ENCODE measurements at places on chromosomes 7 and 10.

GRCh38 chr10:75230600-75231038, 5.1 kb downstream of the COMTD1 start:
- DNase-seq: peak; percentile 81

GRCh38 chr7:42236266-42236975, 588 bp downstream of the GLI3 start:
- no peak for DNase-seq

DNA sequence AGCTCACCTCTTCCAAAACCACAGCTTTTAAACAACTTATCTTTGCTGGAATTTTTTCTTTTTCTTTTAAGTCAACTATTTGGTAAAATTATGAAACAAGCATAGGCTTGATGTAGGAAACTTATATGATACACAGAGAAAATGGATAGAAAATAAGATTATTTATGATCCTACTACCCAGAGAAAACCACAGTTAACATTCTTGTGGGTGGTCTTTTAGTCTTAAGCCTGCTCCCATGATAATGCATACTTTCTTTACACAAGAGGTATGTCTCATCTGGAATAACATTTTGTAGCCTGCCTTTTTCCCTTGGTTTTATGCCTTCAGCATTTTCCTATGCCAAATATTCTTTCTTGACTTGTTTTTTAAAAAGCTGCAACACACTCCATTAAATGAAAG, 21.4 kb downstream of the PLPP4 start:
- no peak for DNase-seq

DNA sequence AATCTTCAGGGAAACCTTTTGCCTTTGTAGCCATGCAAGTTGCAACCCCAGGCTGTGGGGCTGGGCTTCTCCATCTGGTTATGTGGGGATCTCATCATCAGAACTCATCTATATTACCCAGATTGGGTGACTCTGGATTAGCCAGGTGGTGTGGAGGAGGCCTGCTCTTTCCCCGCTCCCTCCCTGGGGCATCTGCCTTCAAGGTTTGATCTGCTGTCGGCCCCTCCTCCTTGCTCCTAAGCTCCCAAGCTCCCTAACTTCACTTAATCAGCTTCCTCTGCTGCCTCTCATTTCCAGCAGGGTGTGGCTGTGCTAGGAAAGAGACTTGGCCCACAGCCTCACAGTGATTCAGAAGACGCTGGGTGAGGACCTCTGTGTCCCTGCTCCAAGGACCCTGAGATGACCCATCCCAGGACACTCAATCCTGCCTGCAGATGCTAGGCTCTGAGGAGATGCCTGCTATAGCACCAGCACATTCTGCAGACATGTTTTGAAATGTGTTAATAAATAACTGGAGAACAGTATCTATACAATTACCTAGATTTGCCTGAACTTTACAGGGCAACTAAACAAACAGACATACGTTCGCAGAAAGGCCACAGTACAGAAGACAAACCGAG, 392.1 kb upstream of the PODXL start:
- DNase-seq: no peak

DNA sequence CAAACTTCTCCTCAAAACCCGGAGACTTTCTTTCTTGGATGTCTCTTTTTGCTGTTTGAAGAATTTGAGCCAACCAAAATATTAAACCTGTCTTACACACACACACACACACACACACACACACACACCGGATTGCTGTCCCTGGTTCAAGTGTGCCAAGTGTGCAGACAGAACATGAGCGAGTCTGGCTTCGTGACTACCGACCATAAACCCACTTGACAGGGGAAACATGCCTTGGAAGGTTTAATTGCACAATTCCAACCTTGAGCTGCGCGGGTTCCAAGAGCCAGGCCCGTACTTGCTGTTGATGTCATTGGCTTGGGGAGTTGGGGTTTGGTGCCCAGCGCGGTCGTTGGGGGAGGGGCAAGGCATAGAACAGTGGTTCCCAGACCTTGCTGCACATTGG, 1.7 kb downstream of the EGFR start:
- DNase-seq: no peak

DNA sequence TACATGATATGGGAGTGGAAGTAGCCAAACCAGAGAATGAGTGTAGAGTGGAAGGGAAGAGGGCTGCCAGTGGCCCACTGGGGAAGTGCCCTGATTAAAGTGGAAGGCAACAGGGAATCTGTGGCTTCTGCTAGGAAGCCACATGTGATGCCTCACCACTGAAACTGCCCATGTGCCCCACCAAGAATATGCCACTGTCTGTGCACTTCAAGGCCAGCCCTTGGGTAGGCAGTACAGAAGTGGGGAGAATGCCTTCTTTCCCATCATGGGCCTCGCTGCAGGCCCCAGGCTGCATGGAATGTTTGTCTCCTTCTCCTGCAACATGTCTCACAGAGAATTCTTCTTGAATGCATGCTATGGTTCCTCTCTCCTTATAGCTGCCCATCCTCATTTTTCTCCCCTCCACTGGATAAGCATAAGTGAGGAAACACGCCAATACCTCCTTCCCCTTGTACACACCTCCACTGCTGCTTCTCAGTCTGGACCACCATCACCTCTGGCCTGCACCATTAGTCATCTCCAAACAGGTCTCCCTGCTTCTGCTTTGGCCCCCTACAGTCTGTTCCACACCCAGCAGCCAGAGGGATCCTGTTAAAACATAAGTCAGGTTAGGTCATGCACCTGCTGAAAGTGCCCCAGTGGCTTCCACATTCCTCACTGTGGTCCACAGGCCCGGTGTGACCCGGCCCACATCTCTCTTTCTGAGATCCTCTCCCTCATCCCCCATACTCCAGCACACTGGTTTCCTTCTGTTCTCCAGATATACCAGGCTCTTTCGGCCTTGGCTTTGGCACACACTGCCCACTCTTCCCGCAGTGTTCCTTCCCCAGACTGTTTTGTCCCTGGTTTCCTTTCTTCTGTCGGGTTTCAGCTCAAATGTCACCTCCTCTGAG, 37.1 kb downstream of the SNX10 start:
- no peak for DNase-seq

DNA sequence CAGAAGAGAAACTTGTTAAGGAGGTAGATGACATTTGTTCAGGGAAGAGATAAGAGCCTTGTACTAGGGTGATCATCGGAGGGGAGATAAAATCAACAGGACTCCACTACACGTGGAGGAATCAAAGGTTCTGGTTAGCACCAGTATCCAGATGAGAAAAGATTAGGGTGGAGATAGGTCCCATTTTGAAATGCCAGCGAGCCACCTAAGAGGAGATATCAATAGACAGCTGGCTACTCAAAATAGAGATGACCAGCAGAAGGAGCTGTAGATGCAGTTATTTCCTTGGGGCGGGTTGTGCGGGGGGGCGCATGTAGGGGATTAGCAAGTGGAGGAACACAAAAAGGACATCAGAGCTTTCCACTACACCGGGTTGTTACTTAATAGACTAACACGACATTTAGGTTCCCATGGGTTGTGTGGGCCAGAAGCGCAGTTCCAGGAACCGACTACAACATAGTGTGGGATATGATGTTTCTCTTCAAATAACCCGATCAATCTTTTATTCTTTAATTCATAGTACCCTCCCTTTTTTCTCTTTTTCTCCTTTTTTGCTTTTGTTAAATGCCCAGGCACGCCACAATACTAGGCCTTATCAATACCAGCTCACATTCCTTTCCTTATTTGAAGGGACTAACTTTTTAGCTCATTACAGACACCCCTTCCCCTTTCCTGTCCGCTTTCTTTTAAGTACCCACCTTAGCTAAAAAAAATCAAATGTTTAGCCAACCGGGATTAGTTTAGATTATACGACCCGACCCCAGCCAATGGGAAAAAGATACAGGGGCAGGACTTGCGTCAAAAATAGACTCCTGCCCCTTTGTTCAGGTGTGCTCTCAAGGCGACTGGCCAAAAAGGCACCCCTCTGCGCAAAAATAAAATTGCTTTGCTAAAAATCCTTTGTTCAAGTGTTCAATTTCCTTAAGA, 2.0 kb upstream of the KIF11 start:
- DNase-seq: peak; percentile 42

GRCh38 chr7:156989766-156990535, 20.5 kb downstream of the MNX1 start:
- DNase-seq: no peak

DNA sequence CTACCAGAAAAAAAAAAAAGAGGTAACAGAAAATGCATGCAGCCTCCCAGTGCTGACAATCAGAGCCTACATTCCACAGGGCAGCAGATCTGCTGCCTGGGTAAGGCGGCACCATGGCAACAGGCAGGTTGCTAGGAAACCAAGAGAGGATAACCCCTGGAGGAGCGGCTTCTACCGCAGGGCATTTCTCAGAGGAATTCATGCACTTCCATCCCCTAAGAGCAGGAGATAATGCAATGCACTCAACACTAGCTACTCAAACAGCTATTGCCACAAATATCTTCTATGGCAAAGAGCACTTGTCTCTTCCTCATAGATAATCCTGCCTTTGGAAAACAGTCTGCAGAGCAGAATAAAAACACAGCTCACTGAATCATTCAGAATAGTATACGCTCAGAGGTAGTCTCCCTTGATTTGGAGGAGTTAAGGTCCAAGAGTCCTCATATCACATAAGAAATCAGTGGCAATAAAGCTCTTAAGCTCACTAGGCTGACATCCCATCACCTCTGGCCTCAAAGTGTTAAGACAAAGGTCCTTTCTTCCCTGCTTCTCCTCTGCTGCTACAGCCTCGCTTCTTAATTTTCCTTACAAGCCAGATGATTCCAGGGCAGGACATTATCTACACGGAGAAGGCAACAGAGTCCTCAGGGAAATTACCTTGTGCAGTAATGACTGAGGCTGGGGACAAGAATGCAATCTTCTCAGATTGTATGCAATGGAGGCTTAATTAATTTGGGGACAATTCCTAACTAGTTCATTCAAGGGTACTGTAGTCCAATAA, 10.7 kb downstream of the PSAP start:
- DNase-seq: peak; percentile 89

- no peak for DNase-seq
These were observed 119.7 kb upstream of the YAE1 start for GRCh38 chr7:39446546-39446945.

- DNase-seq: peak; percentile 28
These were observed 677 bp downstream of the SKAP2 start for GRCh38 chr7:26863518-26864308.

DNA sequence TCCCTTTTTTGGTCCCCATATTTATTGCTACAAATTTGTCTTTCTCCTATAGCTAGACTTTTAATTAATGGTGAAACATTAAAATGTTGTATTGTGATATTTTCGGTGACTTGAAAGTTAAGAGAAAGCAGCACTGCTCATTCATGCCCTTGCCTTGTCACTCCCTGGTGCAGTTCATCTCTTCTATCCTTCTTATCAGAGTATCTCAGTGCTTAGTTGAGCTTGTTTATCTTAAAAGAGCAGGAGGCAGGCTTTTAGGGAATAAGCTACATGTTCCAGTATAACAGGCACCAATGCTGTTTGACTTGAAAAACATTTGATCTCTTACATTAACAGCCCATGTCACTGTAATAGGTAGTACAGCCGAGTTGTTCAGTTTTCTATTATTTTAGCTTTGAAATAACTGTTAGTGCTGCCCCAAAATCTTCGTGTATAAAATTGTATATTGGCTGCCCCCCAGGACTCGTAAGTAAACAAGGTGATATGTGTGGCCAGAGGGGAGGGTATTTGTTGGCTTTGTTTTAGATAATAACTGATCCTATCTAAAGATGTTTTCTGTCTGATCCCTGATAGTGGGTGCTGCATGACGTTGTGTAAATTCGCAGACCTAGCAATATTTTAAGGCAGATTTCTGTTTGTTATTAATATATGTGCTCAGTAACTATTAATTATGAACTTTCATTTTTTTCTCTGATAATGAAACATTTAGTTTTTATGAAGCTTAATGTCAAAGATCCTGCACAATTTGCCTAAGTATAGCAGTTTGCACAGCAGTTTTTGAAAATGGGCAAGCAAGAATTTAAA, 96.5 kb downstream of the BTRC start:
- DNase-seq: no peak

GRCh38 chr10:34647160-34647559, 167.9 kb downstream of the PARD3 start:
- DNase-seq: no peak

GRCh38 chr7:41773756-41774155, 70.9 kb upstream of the INHBA start:
- no peak for DNase-seq

DNA sequence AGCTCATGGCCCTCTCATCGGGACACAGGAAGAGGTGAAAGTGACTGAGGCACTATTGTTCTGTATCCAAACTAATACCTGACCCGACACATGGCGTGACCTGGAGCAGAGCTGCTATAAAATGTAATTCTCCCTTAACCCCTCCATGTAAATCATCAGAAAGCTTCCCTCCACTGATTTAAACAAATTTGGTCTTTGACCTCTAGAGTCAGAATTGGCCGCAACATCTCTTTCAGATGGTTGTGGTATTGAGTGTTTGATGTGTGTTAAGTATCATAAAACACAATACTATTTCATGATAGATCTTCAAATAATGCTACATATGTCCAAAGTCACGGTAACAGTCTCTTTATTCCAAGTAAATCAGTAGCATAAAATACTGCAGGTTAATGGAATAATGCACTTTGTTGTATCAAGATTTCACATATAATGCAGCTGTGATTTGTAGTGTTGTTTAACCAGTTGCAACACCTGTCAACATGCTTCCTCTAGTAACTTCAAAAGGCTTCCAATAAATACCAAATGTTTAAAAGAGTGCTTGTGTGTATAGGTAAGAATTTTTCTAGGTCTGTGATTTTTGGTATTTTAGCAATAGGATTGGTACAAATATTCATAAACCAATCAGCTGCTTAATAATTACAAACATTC, 144.3 kb downstream of the AGMO start:
- DNase-seq: no peak

- no peak for DNase-seq
These were observed 61.8 kb downstream of the TACC2 start for GRCh38 chr10:122050811-122051210.

- no peak for DNase-seq
These were observed 6.5 kb upstream of the PURB start for GRCh38 chr7:44891791-44892190.

GRCh38 chr7:26841003-26841739, 23.2 kb downstream of the SKAP2 start:
- no peak for DNase-seq

- no peak for DNase-seq
These were observed 250.4 kb downstream of the ELMO1 start for GRCh38 chr7:37198041-37198905.

GRCh38 chr7:150756166-150756565, 18.9 kb downstream of the GIMAP5 start:
- DNase-seq: no peak

GRCh38 chr10:15385552-15386455, 14.7 kb upstream of the FAM171A1 start:
- DNase-seq: no peak

- DNase-seq: no peak
These were observed 874 bp downstream of the BAIAP2L1 start for GRCh38 chr7:98399890-98400541.

- no peak for DNase-seq
These were observed 312.8 kb upstream of the ZMIZ1 start for GRCh38 chr10:78755877-78756455.

- DNase-seq: no peak
These were observed 72.5 kb downstream of the LCOR start for GRCh38 chr10:96904648-96905047.

Measured in putamen (tissue), 1 donor.